Muscle of leg (tissue), 16 donors: ENCODE measurements at places on chromosomes 11 and 22. TPM values are rescaled to one million over a fixed set of nuclear protein-coding genes. Genes with fewer than 3 reads are reported as not detected.

GRCh38 chr22:31489632-31490495 lies at the start of gene EIF4ENIF1:
EIF4ENIF1 (minus strand) TSS chr22:31489842; CDS start chr22:31488718, 1,124 bp downstream.
- peak within 1 kb of the TSS; percentile 92 for H3K4me3 ChIP-seq
- H3K4me1 ChIP-seq, result peaks cover 8% of the 10 kb centered on the region
- H3K27me3 ChIP-seq, result no peaks in the 10 kb centered on the region

DNA sequence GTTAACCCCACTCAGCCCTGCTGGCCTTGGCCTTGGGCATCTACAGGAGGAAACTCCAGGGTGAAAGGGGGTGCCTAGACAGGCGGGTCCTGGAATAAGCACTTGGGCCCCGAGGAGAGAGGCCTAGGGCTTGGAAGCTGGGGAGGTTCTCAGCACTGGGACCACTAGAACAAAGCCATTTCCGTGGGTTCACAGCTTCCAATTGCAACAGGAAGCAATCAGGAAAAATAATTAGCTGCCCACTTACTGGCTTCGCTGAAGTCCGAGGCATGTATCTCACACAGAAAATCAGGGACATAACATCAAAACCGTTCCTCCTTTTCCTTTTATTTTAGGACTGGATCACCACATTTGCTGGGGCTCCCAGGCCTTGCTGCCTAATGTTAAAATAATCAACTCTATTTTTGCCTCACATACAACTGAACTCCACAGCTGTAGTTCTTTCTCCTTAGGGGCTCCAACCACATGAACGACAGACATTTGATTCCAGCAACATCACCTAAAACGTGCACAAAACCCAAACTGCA lies 161.1 kb upstream of the GRK3 start:
- peak overlapping the region; percentile 50 for H3K4me3 ChIP-seq
- DNase-seq, result peak; percentile 67
- H3K36me3 ChIP-seq, result no peaks in the 10 kb centered on the region
- H3K27ac ChIP-seq, result peak overlapping the region; percentile 92

DNA sequence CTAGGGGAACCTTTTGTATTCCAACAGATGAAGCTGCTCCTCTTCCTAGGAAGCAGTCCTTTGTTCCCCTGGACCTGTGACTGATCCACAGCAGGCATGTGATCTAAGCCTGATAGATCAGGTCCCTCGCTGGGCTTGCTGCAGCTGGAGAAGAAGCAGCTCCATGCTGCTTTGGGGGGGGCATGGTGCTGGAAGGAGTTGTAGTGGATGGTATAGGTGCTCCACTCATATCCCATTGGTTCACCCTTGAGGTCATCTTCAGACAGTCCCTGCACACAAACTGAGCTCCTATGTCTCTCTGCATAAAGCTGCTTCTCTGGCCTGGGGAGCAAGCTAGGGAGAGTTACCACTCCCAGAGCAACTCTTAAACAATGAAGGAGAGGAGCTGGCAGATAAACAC lies 9.5 kb upstream of the RIC3 start:
- H3K4me3 ChIP-seq, result no peak overlapping the region
- no peak for DNase-seq
- peaks cover 6% of the 10 kb centered on the region for H3K27me3 ChIP-seq
- no peaks in the 10 kb centered on the region for H3K36me3 ChIP-seq

GRCh38 chr11:36703055-36703404 lies 105.0 kb upstream of the RAG2 start:
- DNase-seq, result peak; percentile 15
- no peaks in the 10 kb centered on the region for H3K27me3 ChIP-seq
- no peaks in the 10 kb centered on the region for H3K36me3 ChIP-seq
- H3K4me3 ChIP-seq, result no peak overlapping the region
- H3K27ac ChIP-seq, result no peak overlapping the region

GRCh38 chr11:121625777-121626506 lies 173.2 kb upstream of the SORL1-AS1 start:
- peak; percentile 26 for DNase-seq
- H3K27me3 ChIP-seq, result no peaks in the 10 kb centered on the region
- H3K4me1 ChIP-seq, result no peaks in the 10 kb centered on the region

The CDKN1C gene
- total RNA-seq, result 198 TPM

GRCh38 chr11:111417011-111417765 lies 38.1 kb upstream of the POU2AF1 start:
- H3K27me3 ChIP-seq, result peaks cover 3% of the 10 kb centered on the region
- H3K36me3 ChIP-seq, result no peaks in the 10 kb centered on the region
- no peak for DNase-seq
- peak overlapping the region; percentile 75 for H3K27ac ChIP-seq
- no peak overlapping the region for H3K4me3 ChIP-seq

- no peaks in the 10 kb centered on the region for H3K36me3 ChIP-seq
- H3K4me3 ChIP-seq, result no peak overlapping the region
- H3K27ac ChIP-seq, result no peak overlapping the region
- no peaks in the 10 kb centered on the region for H3K27me3 ChIP-seq
Observed at GRCh38 chr11:26048271-26048670, 283.7 kb upstream of the ANO3 start.

DNA sequence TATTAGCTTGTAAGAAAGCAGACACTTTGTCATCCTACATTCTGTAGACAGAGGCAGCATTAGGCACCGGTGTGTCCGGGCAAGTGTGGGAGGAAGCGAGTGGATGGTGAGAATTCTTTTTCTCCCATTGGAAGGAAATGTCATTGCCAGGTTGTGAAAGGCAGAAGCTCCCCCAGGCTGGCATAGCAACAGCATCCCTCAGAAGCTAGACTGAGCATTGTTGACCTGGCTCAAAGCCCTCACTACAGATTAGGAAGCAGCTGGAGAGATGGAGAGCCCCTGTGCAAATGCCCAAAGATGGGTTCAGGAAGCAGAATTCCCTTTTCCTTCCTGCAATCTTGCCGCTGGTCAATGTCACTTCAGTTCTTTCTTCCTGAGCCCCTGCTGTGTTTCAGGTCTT lies 1299.3 kb downstream of the TBC1D22A start:
- H3K4me1 ChIP-seq, result no peaks in the 10 kb centered on the region
- no peak overlapping the region for H3K4me3 ChIP-seq
- peaks cover 9% of the 10 kb centered on the region for H3K27me3 ChIP-seq
- no peak for DNase-seq

DNA sequence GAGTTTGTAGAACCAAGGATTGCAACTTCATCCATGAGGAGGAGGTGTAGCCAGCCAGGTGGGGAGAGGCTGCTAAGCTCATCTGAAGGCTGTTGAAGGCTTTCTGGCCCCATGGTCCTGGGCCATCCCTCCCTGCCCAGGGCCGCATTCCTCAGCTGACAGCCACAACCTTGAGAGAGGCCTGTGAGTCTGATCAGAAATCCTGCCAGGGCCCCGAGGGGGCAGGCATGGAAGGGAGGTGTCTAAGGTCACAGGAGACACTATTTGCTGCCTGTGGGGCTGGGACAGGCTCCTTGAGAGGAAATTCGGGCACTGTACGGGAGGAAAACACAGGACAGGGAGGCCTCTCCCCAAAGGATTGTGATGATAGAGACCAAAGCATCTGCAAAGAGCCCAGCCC lies 88.1 kb upstream of the IGLL5 start:
- DNase-seq, result no peak
- H3K27me3 ChIP-seq, result no peaks in the 10 kb centered on the region
- H3K4me1 ChIP-seq, result peaks cover 19% of the 10 kb centered on the region
- H3K4me3 ChIP-seq, result no peak overlapping the region
- no peaks in the 10 kb centered on the region for H3K36me3 ChIP-seq
- H3K27ac ChIP-seq, result no peak overlapping the region
